ENCODE measurements at places on chromosomes 4 and X.

DNA sequence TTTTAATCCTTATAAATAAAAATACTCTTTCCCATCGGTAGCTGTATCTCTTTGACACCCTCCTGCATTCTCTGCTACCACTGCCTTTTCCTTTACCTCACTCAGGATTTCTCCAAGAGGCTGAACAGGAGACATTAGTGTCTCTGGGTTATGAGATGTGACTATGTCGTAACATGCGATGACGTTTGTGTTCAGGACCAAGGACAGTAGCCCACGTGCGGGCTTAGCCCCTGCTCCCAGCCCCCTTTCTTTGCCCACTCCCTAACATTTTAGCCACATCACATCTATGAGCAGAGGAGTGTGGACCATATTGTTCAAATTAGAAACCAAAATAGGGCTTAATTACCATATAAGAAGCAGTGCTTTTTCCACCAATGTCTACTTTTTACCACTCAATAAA lies 369.3 kb downstream of the FBXW7 start:
- DNase-seq: peak; percentile 4

DNA sequence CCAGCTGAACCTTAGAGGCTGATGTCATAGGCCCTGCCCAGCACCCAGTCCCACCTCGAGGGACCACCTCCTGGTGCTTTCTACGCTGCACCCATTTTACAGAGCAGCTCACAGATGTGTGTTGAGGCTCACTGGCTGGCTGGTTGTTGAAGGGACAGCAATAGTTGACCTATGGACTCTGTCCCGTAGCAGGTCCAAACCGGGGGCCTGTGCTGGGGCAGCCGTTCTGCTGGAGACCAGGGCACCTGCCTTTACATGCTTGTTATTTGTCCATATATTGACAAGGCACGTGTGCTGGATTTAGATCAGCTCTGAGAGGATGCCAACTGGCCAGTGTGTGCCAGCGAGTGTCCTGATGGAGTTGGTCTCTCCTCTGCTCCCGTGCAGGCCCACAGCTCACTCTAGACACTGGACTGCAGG lies 58.1 kb downstream of the TNIP2 start:
- DNase-seq: no peak

DNA sequence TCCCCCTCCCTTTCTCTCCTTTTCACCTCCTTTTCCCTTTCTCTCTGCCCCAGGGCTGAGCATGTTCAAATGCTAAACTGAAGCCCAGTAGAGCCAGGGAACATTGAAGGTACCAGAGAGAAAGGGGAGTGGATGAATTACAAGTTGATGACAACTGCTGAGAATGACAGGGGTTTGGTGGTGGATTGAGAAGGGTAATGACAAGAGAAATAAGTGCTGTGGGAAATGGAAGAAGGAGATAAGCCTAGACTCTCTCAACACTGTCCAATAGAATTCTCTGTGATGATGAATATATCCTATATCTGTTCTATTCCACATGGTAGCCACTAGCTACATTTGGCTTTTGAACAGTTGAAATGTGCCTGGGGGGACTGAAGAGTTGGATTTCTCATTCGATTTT lies 154.5 kb downstream of the TMEM164 start:
- peak; percentile 23 for DNase-seq

- no peak for DNase-seq
These were observed 79.8 kb downstream of the RLIM start for GRCh38 chrX:74534569-74535038.

- no peak for DNase-seq
These were observed 64.3 kb downstream of the PDLIM5 start for GRCh38 chr4:94516067-94516466.

DNA sequence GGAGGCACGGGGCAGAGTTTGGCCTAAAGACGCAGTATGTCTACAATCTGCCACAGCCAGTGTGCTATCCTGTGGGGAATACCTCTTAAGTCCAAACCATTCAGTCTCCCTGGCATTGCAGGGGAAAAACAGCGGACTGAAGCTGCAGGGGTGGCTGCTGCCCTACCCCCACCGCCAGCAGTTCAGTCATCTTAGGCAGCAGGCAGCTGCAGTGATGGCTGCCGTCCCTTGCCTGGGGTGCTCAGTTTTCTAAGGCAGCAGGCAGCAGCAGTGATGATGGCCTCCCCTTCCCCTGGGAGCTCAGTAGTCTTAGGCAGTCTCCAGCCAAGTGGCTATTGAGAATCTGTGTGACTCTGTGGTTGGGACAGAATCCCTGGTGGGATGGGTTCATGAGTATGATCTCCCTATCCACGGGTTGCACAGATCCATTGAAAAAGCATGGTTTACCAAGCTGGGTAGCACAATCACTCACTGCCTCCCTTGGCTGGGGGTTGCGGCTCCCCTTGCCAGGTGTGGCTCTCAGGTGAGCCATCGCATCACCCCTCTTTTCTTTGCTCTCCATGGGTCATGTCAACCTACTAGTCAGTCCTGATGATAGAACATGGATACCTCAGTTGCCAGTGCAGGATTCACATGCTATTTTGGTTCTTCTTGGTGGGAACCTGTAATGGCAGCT lies 48.9 kb upstream of the GRID2 start:
- no peak for DNase-seq

DNA sequence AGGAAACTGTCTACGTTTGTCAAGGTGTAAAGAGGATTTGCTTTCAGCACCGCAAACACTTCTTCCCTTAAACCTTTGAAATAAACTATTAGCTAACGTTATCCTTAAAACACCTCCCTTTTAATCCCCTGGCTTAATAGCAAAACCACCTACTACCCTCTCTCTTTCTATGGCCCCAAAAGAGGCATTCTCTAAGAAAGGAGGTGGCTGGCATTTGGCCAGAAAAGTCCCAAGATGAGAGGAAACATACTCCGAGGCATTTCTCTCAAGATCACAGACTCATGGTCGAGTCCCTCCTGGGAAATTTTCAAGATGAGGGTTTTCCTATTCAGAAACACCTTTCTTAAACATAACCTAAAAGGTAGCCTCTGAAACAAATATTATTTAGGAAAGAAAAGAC lies 60.6 kb upstream of the VCX3B start:
- no peak for DNase-seq

GRCh38 chrX:16838202-16839066 lies 31.7 kb downstream of the RBBP7 start:
- DNase-seq: no peak

DNA sequence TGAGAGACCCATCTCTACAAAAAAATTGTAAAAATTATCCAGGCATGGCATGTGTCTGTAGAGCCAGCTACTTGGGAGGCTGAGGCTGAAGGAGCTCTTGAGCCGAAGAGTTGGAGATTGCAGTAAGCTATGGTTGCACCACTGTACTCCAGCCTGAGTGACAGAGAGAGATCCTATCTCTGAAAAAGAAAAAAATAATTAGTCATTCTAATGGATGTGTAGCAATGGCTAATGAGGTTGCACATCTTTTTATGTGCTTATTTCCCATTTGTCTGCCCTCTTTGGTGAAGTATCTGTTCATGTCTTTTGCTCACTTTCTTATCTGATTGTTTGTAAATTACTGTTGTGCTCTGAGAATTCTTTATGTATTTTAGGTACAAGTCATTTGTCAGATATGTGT lies 19.0 kb upstream of the MAML3 start:
- DNase-seq: peak; percentile 27

DNA sequence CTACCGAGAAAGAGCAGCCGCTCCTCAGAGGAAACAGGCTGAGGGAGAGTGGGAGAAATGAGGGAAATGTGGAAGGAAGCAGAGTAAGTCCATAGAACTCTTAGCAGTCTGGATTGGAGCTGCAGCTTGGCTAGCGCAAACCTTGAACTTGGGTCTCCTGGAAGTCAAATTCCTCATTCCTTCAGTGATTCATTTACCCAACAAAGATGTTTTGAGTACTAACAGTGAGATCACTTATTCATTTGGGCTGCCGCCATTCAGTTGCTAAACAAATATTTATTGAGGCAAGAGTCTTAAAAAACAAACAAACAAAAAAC lies 51.5 kb downstream of the SEL1L3 start:
- no peak for DNase-seq

DNA sequence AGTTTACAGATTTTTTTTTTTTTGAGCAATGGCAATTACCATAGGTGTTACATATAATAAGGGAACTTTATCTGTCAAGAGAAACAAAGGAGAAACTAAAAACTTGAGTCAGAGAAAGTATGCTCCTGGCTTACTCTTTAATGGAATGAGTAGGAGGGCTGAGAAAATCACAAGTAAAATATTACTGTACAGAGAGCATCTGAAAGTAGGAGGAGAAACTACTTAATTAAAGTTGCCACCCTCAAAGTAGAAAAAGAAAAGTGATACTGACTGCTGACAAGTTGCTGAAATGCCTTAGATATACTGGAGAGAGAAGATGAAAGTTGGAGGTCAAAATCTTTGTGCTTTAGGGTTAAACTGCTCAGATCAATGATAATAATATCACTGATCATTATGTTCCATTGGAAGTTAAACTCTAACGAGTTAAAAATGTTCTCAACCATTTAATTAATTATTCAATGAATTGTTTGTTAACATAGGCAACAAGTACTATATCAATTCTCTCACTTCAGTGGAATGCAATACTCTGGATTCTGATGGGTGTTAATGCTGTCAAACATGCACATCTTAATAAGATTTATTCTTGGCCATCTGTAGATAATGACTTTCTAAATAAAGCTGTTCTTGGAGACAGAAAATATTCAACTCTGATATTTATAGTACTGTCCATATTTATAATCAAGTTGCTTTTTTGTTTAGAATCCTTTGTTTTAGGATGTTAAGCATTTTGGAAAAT lies 61.2 kb upstream of the CAMK2D start:
- DNase-seq: no peak

DNA sequence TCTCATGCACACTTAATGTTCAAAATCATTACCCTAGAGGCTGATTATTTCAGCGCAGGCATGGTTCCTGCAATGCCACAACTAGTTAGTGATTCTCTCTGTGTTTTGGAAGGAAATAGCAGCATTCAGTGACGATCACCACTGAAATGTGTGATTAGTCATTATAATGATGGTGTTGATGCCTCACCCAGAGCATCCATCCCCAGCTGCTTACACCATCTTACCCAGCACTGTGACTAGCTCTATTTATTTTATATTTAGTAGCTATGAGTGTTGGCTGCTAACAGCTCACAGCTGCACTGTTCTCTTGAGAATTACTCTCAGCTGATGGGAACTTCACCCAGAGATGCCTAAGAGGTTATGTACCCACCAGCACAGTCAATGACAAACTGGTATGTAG lies 60.5 kb upstream of the TSPAN7 start:
- DNase-seq: no peak

- peak; percentile 25 for DNase-seq
These were observed 42.7 kb downstream of the METAP1 start for GRCh38 chr4:99038213-99038612.

GRCh38 chr4:142126890-142127497 lies 490.6 kb downstream of the IL15 start:
- peak; percentile 63 for DNase-seq

GRCh38 chr4:137125011-137125410 lies 407.3 kb downstream of the PCDH18 start:
- no peak for DNase-seq

GRCh38 chrX:49067285-49068120 lies 6.3 kb downstream of the PRAF2 start:
- DNase-seq: no peak

DNA sequence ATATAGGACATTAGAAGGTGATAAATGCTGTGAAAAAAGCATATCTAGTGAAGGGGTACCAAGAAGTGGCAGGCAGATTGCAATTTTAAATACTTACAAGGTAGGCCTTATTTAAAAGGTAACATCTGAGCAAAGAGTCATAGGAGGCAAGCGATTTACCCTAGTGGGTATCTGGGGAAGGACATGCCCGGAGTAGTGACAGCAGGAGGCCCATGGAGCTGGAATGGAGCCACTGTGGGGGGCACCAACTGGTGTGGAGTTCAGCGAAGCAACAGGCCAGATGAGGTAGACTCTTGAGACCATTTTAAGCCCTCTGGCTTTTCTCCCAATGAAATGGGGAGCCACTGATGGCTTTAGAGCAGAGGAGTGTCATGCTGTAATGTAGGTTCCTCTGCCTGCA lies 37.3 kb downstream of the SEC24D start:
- DNase-seq: no peak

DNA sequence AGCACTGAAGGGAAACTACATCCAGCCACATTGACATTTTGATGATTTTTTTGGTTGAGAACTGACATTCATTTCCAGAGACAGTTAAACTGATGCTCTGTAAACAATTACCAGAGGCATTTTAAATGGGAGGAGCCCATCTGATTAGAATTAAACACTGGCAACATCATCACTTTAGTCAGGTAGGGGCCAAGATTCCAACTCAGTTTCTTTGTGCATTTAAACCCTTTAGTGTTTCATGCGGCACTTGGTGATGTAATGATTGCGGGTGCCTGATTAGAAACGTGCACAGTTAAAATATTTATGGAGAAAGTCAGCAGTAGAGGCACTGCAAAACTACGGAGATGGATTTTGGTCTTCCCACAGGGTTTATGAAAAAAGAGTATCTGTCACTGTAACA lies 16.1 kb downstream of the TNIP3 start:
- no peak for DNase-seq

GRCh38 chr4:143140696-143141095 lies 44.0 kb upstream of the USP38 start:
- DNase-seq: no peak

DNA sequence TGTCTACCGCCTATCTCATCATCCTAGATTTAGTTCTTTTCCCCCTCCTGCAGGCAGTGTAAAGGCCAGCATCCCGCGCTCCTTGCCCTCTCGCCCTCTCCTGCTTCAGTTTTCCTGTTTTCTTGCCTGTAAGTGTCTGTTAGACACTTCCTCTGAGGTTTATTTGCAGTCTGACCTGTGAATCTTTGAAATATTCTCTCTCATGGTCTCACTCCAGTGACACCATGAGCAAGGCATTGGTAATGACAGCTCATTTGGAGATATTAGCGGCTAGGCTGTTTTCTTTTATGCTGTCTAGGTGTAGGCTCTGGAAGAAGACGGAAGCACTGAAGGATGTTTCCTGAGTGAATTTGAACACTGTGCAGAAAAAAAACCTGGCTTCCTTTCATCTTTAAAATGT lies 179.6 kb downstream of the KDR start:
- no peak for DNase-seq

DNA sequence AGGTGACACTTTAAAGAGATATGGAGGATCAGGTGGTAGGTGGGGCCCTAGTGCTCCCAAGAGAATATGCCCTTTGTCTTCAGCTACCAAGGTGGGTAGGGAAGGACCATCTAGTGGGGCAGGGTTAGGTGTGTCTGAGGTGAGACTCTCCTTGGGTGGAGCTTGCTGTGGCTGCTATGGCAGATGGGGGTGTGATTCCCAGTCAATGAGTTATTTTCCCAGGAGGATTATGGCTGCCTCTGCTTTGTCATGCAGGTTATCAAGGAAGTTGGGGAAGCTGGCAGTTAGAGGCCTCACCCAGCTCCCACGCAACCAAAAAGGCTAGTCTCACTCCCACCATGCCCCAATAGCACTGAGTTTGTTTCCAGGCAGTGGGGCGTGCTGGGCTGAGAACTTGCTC lies 18.0 kb upstream of the SPIN2A start:
- no peak for DNase-seq

- peak; percentile 39 for DNase-seq
These were observed 22.6 kb downstream of the IRF2 start for GRCh38 chr4:184451726-184452125.

Data from erythroblast (primary cell).